Endothelial cell (in vitro differentiated cells): ENCODE measurements at places on chromosomes 1 and 21. TPM values are rescaled to one million over a fixed set of nuclear protein-coding genes. Genes with fewer than 3 reads are reported as not detected.

DNA sequence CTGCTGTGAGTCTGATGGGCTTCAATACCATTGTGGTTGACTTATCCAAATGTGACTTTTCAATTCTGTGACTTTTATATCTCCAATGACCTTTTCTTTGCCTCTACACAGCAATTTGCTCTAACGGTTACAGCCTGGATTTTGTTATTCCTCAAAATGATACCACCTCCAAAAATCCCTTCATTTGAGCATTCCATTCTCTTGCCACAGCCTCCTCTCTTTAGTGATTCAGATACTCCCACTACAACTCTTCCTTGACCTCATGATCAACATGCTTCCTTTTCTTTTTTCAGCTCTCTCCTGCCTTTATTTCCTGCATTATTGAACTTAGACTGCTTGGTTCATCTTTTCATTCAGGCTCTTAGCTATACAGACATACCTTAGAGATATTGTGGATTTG is 16.6 kb upstream of the IL19 start:
- no peak for DNase-seq

GBP5 gene
- 2.6 TPM for total RNA-seq

POTED gene
- total RNA-seq: not detected

PRKAA2 gene
- total RNA-seq: 2.4 TPM

FAM72C gene
- total RNA-seq: 2.5 TPM
